NCI-H446 treated with DMSO at 0.1 percent for 48 hours (cell line): ENCODE measurements at places on chromosomes 16 and 17.

GRCh38 chr17:17712268-17712924 is 31.1 kb downstream of the RAI1 start:
- no peak for DNase-seq

- no peak for DNase-seq
Measured at GRCh38 chr16:1461146-1461545, 13.7 kb downstream of the CLCN7 start.

DNA sequence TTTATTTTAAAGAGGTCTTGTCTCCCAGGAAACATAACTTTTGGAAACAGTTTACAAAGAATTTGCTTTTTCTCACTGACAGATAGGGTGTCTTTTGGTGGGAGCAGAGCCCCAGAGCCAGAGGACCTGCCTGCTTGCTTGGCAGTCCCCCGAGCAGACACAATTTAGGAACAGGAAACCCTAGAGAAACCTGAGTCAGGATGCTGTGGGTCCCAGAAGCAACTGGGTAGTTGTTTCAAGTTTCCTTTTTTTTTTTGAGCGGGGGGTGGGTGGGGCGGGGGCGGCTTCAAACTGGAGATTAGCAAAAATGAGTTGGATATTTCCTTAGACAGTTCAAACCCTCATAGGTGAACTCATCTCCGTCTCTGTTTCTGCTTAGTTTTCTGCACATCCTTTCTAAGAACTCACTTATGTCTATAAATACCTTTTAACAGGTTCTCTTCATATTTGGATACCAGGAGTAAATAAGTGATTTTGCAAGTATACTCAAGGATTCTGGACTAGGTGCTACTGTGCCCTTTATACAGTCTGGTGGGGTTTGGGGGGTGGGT is 135.1 kb downstream of the PRKCA start:
- DNase-seq: no peak

GRCh38 chr16:67967183-67967957 is 1.1 kb downstream of the SLC12A4 start:
- no peak for DNase-seq

- DNase-seq: no peak
Measured at GRCh38 chr17:69761011-69761410, 314.0 kb upstream of the KCNJ16 start.

- no peak for DNase-seq
Measured at GRCh38 chr16:1911467-1912214, 6.6 kb downstream of the HS3ST6 start.

GRCh38 chr17:17603178-17603894 is 11.8 kb upstream of the PEMT start:
- DNase-seq: no peak

- DNase-seq: no peak
Measured at GRCh38 chr16:73046202-73046848, 1.6 kb downstream of the ZFHX3 start.

DNA sequence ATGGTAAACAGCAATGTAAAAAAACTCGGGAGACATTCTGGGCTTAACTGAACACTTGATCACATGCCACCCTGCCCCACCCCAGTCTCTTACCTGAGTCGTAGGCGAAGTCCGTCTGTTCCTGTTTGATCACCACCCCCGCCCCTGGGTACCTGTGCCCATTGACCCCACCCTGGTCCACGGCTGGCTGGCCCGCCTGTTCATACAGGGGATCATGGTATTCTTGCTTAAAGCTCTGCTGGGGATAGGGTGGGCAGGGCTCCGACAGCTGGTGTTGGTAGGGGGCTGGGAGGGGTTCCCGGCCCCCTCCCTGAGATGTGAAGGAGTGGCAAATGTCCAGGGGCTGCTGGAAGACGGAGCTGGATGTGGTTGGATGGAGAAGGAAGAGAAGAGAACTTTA is 13.6 kb downstream of the ETV4 start:
- DNase-seq: no peak

DNA sequence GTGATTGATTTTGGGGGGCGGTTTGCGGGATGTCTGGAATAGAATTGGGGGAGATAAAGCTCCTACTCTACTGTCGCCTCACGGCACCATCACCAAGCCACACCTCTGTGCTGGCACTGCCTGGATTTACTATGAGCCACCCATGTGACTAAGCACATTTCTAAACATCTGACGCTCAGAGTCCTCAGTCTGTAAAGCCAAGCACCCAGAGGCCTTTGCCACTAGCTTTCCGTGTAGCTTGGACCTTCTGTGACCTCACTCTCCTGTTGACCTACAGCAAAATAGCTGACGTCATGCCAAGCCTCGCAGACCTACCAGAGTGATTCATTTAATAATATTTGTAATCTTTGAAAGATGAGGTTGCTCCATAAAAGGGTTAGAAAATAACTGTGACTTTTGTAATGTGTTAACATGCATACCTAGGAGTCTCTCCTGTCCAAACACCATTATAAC is 38.5 kb upstream of the MYOCD start:
- no peak for DNase-seq

DNA sequence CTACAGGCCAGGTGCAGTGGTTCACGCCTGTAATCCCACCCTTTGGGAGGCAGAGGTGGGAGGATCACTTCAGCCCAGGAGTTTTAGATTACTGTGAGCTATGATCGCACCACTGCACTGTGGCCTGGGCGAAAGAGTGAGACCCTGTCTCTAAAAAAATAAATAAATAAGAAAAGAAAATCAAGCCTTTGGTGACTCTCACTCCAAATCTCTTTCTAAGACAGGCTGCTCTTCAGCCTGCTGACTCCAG is 976 bp downstream of the ABCC3 start:
- DNase-seq: no peak

GRCh38 chr16:76371441-76371840 is 94.2 kb downstream of the CNTNAP4 start:
- no peak for DNase-seq

GRCh38 chr16:52318302-52319009 is 228.5 kb downstream of the TOX3 start:
- peak; percentile 3 for DNase-seq

DNA sequence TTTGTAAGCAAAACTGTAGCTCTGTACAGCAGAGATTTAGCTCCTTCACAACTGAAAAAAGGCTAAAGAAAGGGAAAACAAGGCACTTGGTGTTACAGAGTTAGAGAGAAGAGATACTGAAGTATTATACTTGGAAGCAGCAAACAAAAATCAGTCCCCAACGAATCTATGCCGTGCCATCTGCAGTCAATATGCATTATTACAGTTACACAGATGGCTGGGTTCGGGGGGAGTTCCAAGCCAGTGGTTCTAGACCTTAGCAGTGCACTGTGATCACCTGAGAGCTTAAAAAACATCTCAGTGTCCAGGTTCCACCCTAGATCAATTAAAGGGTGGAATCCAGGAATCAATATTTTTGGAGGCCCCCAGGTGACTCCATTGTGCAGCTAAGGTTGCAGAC is 489.9 kb downstream of the SHISA9 start:
- no peak for DNase-seq

DNA sequence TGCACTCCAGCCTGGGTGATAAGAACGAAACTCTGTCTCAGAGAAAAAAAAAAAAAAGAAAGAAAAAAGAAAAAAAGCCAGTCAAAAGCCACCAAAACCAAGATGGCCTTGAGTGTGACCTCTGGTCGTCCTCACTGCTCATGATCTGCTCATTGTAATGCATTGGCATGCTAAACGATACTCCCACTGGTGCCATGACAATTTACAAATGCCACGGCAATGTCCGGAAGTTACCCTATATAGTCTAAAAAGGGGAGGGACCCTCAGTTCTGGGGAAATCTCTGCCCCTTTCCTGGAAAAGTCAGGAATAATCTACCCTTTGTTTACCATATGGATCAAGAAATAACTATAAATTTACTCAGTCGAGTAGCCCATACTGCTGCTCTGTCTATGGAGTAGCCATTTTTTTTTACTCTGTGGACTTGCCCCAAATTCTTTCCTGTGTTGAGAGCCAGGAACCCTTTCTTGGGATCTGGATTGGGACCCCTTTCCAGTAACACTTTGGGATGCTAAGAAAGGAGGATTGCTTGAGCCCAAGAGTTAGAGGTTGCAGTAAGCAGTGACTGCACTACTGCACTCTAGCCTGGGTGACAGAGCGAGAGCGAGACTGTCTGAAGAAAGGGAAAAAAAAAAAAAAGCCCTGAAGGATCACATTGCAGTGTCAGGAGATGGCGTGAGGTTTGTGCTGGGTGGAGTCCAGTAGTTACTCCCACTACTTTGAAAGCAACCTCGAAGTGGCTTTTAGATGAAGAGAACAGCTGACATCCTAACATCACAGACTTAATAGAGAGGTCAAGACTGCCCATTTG is 3.7 kb upstream of the TMEM231 start:
- no peak for DNase-seq

GRCh38 chr17:19730843-19731242 is 14.5 kb upstream of the SLC47A2 start:
- no peak for DNase-seq

- no peak for DNase-seq
Measured at GRCh38 chr16:27928542-27928941, 135.0 kb downstream of the GSG1L start.

DNA sequence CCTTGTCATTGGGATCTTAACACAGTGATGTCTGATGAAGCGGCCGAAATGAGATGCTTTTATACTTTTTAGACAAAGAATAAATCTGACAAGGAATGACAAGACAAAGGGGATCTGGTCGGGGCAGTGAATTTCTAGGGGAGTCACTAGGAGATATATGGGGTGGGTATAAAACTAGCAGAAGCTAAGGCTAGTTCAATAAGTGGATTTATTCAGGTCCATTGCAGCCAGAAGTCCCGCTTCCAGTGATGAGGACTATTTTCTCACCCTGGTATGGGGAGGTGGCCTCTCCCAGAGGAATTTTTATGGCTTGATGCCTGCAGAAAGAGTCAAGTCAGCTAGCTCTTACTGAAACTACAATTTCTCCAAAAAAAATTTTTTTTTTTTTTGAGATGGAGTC is 23.9 kb downstream of the SLC38A8 start:
- no peak for DNase-seq

DNA sequence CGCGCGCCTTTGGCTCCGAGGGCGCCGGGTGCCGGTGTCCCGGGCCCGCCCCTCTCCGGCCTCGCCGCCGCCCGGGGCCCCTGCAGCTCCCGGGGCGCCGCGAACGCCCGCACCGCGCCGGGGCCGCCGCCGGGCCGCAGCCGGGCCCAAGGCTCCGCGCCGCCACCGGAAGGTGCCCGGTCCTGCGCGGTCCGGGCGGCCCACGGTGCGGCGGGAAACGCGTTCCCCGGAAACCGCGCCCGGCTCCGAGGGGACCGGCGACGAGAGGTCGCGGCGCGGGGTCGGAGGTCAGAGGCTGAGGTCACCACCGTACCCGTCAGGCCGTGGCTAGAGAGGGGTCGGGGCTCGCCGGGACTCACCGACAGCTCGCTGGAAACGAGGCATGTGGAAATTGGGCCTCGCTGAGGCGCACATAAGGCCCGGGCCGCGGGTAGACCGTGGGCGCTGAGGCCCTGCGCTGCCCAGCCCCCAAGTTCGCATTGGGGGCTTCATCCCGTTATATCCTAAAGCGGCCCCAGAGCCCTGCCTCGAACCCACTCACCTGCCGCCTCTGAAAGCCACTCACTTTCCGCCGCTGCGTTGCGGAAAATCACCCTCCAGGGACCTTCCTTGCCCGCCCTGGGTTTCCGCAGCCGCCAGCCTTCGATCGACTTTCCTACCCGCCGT is at the start of gene DUS1L:
TSS of gene DUS1L (minus strand) at position 167 of the 666 bp plus-strand sequence. CDS start 745 bp downstream, outside the sequence.
- DNase-seq: no peak

GRCh38 chr17:80528536-80528935 is 16.1 kb upstream of the RPTOR start:
- DNase-seq: no peak

DNA sequence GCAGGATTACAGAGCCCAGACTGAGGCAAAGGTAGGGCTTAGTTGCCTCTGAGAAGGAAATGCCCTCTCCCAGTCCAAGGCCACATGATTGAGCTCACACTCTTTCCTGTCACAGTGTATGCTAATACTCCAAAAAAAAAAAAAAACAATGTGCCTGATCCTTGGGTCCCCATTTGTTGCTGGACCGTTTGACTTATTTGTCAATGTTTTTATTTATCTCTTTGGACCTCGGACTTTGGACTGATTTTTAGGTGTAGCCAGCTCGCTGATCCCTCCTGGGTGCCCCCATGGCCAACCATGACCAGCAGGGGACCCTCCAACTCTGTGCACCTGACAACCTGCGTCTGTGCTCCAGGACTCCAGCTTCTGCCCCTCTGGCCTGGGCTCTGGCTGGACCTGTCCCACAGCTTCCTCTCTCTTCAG is 622 bp upstream of the CCL16 start:
- DNase-seq: no peak

GRCh38 chr17:80866050-80866793 is 125.4 kb upstream of the CHMP6 start:
- peak; percentile 18 for DNase-seq

- DNase-seq: peak; percentile 21
Measured at GRCh38 chr17:50949128-50949988, 83.2 kb upstream of the TOB1 start.

GRCh38 chr17:1047879-1048470 is 51.0 kb downstream of the TIMM22 start:
- no peak for DNase-seq

DNA sequence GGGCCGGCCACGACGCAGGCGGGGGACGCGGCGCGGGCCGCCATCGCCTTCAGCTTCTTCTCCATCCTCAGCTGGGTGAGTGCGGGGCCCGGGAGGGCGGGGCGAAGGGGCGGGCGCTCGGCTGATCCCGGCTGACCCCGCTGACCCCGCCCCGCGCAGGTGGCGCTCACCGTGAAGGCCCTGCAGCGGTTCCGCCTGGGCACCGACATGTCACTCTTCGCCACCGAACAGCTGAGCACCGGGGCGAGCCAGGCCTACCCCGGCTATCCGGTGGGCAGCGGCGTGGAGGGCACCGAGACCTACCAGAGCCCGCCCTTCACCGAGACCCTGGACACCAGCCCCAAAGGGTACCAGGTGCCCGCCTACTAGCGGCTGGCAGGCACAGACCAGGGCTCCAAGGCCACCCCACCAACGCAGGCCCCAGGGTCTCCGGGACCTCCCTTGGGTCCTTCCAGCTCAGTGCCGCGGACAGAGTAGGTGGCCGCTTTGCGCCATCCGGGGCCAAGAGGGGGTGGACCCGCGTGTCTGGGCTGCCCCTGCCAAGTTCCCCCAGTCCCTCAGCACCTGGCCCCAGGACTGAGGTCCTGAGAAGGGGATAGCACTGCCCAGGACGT is 3.0 kb downstream of the SYNGR3 start:
- DNase-seq: no peak

DNA sequence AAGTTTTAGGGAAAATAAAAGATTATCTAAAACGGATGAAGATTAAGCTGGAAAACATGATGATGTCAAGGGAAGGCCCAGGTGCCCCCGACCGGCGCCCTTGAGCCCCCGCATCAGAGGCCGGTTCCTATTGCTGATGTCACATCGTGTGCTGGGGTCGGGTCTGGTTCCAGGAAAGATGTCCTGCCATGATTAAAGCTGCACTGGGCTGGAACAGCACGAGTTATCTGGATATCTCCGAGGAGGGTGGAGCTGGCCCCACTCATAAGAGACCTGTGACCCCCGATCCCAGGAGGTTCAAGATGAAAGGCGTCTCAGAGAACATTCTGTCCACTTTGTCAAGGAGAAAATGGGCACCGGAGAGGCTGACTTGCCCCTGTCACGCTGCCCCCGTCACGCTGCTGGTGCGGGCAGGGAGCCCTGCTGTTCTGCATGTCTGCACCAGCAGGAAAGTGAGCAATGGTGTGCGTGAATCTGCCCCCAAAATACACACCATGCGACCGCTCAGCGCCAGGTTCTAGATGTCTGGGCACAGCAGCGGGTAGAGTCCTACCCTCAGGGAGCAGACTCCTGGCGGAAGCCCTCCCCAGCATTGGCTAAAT is 53.0 kb downstream of the ENGASE start:
- no peak for DNase-seq

GRCh38 chr16:24943471-24943870 is 71.7 kb downstream of the ARHGAP17 start:
- no peak for DNase-seq
